Bronchial epithelial cell (primary cell): ENCODE measurements at places on chromosomes 2 and 18. TPM values are rescaled to one million over a fixed set of nuclear protein-coding genes. Genes with fewer than 3 reads are reported as not detected.

GRCh38 chr2:174072069-174072468, 106.9 kb upstream of the SP3 start:
- DNase-seq = no peak

- no peak for DNase-seq
These were observed 623.1 kb downstream of the TSN start for GRCh38 chr2:122378521-122378920.

DNA sequence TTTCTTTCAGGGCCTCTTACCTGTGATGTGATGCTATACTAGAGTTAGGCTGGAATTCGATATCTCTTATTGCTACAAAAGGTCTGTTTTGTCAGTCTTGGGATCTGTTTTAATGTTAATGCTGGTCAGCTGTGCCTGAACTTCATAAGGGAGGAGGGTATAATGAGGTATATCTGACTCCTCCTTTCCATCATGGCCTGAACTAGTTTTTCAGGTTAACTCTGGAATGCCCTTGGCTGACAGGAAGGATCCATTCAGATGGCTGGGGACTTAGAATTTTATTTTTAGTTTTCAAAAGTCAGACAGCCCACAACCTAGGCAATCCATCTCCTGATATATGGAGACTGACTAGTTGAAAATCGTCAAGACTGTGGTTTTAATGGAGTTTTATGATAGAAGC, 35.9 kb upstream of the TBC1D8 start:
- peak; percentile 61 for DNase-seq

The DOK6 gene
- not detected in 2 replicates for total RNA-seq

- DNase-seq = no peak
These were observed 22.8 kb upstream of the CCNYL1 start for GRCh38 chr2:207688597-207688996.

- no peak for DNase-seq
These were observed 95.2 kb downstream of the MTX2 start for GRCh38 chr2:176364273-176364977.

DNA sequence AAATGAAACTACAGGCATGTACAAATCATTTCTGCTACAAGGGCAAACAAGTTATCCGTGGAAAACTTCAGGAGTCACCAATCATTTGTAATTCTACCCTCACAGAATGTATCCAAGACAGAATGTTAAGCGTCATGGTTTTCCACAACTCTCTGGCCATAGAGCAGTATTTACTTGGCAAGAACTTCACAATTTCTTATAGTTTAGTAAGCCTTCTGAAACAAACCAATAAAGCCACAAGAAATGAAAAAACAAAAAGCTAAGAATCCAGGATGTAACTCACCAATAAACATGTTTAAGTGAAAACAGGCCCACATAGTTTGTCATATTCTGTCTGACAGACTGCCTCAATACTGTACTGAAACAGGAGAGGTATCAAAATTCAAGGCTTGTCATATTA, 70.3 kb downstream of the LNPK start:
- DNase-seq = no peak

The LCT gene
- under 0.01 TPM in 1 of 2 replicates, not detected in the other for total RNA-seq

- DNase-seq = no peak
These were observed 65.4 kb upstream of the DSG1 start for GRCh38 chr18:31252522-31252921.

- no peak for DNase-seq
These were observed 36.6 kb upstream of the CCNYL1 start for GRCh38 chr2:207674826-207675225.

DNA sequence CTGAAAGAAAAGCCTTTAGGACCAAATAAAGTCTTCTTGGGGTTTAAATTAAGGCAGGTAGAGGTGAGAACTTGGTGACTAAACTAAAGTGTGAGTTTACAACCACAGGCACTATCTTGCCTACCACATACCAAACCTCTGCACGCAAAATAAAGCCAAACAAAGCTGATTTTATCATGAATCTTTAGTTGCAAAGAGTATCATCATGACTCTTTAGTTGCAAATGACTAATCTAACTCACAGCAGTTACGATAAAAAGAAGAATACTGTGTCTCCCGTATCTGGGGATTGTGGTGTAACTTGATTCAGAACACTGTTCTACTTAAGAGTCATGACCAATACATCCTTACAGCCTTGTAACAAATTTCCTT, 11.2 kb downstream of the CFAP210 start:
- DNase-seq = peak; percentile 90

GRCh38 chr2:85667561-85668008, 414 bp downstream of the SFTPB start:
- no peak for DNase-seq

GRCh38 chr2:214380681-214381080, 30.2 kb upstream of the VWC2L start:
- DNase-seq = no peak

DNA sequence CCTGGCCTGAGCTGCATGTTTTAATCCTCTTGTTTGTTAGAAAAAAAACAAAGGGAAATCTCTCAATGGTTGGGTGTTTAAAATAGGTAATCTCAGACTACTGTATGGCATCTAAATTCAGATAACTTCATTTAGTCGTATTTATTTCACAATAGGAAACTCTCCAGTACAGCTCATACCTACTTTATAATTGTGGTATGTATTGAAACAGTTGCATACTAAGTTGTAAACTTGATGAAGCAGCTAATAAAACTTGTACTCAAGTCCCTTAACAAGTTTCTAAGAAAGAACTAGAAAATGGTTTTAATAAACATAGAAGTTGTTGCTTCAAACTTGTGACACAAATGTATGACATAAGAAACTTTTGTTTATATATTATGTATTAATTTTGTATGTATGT, 334.5 kb downstream of the PTPRM start:
- no peak for DNase-seq

The MYL12A gene
- 702 and 937 TPM in 2 replicates for total RNA-seq

- DNase-seq = no peak
These were observed 20.4 kb downstream of the ATP6V1B1 start for GRCh38 chr2:70956141-70956540.

The CLEC4F gene
- total RNA-seq = not detected in 2 replicates

The IL1F10 gene
- not detected in 2 replicates for total RNA-seq

DNA sequence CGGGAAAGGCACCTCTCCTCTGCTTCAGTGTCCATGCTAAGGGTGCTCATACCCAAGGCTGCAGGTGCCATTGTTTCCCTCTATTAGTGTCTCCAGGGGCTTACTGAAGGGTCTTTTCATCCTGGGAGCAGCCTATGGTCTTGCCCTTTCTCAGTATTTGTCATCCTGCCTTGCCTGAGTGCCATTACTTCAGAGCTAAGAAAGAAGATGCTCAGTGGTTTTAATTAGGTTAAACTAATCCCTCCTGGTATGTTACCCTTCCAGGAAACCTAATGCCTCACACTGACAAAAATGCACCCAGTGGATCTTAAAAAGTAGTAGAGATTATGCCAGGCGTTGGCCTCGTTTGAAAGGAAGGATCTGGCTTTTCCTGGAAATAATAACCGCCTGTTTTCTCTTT, 151.4 kb downstream of the LRRTM1 start:
- no peak for DNase-seq

The DNAJC5G gene
- total RNA-seq = not detected in 2 replicates

DNA sequence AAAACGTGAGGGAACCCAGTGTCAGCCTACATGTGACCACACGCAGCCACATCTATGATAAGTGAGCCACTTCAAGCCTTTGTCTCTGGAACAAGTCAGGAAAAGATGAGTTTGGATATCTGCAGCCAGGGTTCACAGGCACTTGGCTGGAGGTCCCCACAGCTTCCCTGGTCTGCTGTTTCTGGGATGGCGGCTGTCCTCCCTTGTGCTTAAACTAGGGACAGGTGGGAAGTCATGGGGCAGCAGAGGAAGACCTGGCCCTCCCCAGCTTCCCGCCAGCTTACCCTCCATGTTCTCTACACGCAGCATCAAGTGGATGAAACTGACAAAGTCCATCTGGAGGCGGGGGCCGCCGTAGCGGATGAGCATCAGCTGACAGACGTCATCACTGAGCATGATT, 38.5 kb upstream of the GALNT14 start:
- DNase-seq = no peak

- no peak for DNase-seq
These were observed 54.3 kb downstream of the INPP5D start for GRCh38 chr2:233114421-233114861.

DNA sequence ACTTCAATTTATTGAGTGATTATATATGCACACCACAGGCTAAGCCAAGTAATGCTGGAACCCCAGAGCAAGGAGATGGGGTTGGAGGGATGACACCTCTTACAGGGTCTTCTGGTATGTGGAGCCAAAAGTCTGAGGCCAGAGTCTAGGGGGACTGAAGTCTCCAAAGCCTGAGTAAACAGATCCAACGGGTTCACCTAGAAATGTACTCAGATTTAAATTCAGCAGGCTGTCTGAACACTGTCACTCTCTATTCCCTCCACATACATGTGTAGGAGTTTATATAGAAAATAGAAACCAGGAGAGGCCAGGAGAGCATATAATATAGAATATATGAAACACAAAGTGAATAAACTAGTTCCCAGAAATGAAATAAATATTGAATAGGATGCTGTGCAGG, 76.1 kb downstream of the PPP1R1C start:
- DNase-seq = no peak

DNA sequence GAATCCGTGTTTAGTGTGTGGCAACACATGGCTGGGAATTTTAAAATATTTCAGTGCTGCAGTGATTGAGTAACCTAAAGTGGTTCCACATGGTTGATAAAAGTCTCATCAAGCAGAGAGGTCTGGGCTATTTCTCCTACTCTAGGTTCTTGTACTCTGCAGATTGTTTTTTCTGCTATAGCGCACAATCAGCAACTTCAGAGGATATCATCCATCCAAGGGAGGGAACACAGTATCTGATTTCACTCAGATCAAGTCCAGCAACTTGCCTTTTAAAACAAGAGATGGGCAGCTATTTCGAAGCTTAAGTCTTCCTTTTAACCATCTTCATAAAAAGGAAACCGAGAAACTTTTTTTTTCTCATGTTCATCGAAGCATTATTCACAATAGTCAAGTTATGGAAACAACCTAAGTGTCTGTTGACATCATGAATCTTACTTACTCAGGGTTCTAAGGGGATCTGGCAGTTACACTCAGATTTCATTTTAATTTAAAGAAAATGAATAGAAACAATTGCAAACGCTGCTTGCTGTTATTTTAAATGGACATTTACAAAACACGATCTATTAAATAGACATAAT, 172.7 kb upstream of the TRIB2 start:
- no peak for DNase-seq

DNA sequence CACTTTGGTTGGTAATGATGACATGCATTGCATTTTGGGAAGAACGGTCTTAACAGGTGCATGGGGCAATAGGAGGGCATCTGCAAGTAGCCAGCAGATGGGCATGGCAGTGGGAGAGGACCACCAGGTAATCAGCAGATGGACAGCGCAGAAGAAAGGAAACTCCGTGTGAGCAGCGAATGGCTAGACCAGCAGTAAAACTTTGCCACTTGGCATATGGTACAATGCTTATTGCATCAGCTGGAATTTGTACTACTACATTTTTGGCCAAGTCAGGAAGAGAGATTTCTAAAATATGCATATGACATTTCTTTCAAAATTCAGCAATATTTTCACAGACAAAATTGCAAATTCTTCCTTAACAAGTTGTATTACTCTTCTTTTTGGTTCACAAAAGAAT, 768.5 kb downstream of the LRP1B start:
- no peak for DNase-seq

GRCh38 chr2:112121682-112122254, 16.4 kb upstream of the FBLN7 start:
- peak; percentile 56 for DNase-seq

The DSG4 gene
- under 0.01 TPM in 1 of 2 replicates, not detected in the other for total RNA-seq
